CD8-positive, alpha-beta T cell (primary cell): ENCODE measurements at places on chromosomes 1 and 21. TPM values are rescaled to one million over a fixed set of nuclear protein-coding genes. Genes with fewer than 3 reads are reported as not detected.

GRCh38 chr1:210292231-210292871 is 36.4 kb upstream of the HHAT start:
- DNase-seq: no peak

GRCh38 chr1:156248323-156248683 is 447 bp upstream of the PAQR6 start:
- DNase-seq: no peak

DNA sequence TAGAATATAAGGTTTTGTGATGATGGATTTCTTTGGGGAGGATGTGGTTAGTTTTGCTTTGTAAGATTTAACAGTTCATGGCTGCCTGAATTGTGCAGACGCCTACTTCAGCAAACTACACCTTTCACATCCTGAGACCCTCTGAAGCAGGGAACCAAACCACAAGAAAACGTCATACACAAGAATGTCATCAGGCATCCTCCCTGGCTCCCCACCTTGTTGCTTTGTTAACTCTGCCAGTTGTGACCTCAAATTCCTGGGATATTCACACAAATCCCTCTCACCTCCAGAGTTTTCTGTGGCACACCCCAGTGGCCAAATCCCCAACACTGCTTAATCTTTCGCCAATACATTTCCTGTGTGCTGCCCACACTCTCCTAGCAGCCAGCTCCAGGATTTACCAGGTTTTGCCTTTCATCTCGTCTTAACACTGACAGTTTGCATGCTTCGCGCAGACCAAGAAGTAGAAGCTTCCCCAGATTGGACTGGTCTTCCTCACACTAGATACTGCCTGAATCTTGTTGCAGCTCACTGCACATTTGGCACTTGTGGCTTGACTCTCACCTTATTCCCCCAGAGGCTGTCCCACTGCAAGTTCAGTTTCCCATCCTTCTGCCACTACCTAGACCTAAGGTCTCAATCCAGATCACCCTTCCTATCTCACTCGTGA is 51.1 kb upstream of the CTTNBP2NL start:
- DNase-seq: peak; percentile 76

Gene RTCA
- total RNA-seq: 37.7 TPM

- peak; percentile 28 for DNase-seq
Observed at GRCh38 chr1:119008483-119009311, 20.6 kb upstream of the TBX15 start.

GRCh38 chr1:232328486-232329102 is 301.3 kb downstream of the SIPA1L2 start:
- no peak for DNase-seq

Gene SELP
- 0.81 TPM for total RNA-seq

Gene VWA5B1
- not detected for total RNA-seq

Gene KIFAP3
- 16.5 TPM for total RNA-seq

GRCh38 chr1:89095737-89096136 is 30.2 kb downstream of the GBP2 start:
- no peak for DNase-seq

GRCh38 chr1:17564458-17565393 is 25.2 kb downstream of the ARHGEF10L start:
- DNase-seq: no peak

GRCh38 chr1:230550428-230550827 is 91.9 kb upstream of the COG2 start:
- DNase-seq: no peak

DNA sequence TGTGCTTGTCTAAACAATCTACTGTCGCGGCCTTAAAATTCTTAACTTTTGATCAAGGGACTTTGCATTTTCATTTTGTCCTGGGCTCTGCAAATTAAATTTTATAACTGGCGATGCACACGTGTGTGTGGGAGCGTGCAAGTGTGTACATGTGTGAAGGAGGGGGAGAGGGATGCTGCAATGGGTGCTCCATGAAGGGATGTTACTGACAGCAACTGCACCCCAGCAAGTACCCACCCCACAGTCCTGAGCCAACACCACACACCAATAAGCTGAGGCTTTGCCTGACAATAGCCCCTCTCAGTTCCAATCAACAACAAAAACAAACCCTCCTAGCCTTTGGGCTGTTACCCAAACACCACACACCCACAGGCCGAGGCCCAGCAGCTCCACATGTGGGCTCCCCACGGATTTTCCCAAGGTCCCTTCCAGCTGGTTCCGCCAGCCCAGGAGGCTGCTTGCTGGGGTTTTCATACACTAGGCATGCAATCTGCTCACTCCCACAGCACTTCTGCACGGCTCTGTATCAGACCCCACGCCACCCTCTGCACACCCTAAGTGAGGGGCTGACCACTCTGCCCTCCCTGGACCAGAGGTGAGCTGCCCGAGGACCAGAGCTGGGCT is 32.8 kb upstream of the IFFO2 start:
- no peak for DNase-seq

- no peak for DNase-seq
Observed at GRCh38 chr1:167418391-167418790, 99.9 kb downstream of the CD247 start.

DNA sequence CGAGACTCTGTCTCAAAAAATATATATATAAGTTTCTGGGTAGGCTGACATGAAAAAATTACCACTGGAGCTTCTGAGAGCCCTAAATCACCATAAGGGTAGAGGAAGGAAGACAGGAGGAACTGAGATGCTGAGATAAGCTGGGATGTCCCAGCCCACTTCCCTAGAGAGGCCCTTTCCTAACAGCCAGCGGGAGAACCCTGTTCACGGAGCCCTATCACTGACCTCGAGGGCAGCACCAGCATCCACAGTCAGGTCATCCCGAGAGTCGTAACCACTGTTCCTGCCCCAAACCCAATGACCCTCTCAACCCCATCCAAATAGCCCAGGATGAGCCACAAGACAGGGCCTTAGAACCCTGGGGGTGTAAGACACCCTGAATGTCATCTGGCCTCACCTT is 77.5 kb downstream of the CD34 start:
- DNase-seq: no peak

GRCh38 chr1:3633344-3634058 is 8.7 kb downstream of the TPRG1L start:
- no peak for DNase-seq

Gene TRIM46
- total RNA-seq: 1.1 TPM

Gene ERICH3
- not detected for total RNA-seq

Gene IL24
- total RNA-seq: not detected

DNA sequence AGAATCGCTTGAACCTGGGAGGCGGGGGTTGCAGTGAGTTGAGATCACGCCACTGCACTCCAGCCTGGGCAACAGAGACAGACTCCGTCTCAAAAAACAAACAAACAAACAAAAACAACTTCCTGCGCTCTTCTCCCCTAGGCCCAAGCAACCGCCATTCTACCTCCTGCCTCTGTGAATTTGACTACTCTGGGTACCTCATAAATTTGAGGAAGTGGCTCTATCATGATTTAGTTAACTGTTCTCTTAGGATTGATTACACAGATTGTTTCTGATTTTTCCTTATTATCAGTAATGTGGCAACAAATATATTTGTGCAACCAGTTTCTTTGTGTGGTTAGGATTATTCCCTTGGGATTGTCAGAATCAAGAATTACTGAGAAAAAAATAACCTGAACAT is 29.7 kb downstream of the OPTC start:
- no peak for DNase-seq

Gene CHIA
- not detected for total RNA-seq

GRCh38 chr1:35810096-35810881 is 2.5 kb downstream of the AGO4 start:
- DNase-seq: no peak

Gene EPHA2
- not detected for total RNA-seq

Gene SIM2
- not detected for total RNA-seq

Gene SPRR1B
- total RNA-seq: not detected

DNA sequence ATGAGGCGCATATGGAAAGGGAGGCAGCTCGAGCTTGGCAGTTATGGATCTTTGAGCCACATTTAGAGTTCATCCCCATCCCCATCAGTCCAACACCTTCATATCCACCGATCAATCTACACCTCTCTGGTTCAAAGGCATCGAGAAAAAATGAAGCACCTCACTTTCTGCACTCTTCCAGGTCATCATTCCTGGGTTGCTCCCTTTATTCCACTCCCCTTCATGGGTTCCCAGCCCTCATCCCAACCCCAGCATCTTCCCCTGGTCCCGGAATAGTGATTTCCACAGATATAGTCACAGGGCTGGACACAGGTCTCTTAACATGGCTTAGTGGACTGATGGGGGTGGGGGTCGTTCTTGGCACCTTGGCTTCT is 354 bp downstream of the HAPLN2 start:
- DNase-seq: no peak

Gene WNT2B
- 0.47 TPM for total RNA-seq
